ENCODE measurements at places on chromosomes 12 and 14.

GRCh38 chr14:68293404-68293803 is 473.8 kb downstream of the RAD51B start:
- DNase-seq = no peak

GRCh38 chr12:96155781-96156180 is 38.4 kb upstream of the ELK3 start:
- DNase-seq = no peak

GRCh38 chr12:71787580-71787979 is 32.9 kb downstream of the RAB21 start:
- DNase-seq = no peak

GRCh38 chr12:109760031-109760929 is 46.7 kb downstream of the FAM222A start:
- no peak for DNase-seq

DNA sequence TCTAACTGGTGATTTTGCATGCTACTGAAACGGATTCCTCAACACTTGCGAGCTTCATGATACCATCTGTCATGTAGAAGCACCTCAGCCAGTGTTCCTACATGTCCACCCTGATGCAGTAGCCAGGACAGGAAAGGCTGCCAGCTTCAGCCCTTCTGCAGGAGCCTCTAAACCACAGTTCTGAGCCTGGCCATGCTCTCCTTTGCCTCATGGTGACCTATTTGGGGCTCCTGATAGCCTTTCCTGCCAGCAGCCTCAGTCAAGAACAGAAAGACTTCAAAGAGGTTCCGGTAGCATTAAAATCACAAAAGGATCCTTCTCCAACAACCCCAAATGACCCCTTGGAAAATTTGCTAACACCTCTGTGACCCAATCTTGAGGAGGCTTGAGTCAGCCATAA is 96.0 kb downstream of the CNTN1 start:
- DNase-seq = no peak

DNA sequence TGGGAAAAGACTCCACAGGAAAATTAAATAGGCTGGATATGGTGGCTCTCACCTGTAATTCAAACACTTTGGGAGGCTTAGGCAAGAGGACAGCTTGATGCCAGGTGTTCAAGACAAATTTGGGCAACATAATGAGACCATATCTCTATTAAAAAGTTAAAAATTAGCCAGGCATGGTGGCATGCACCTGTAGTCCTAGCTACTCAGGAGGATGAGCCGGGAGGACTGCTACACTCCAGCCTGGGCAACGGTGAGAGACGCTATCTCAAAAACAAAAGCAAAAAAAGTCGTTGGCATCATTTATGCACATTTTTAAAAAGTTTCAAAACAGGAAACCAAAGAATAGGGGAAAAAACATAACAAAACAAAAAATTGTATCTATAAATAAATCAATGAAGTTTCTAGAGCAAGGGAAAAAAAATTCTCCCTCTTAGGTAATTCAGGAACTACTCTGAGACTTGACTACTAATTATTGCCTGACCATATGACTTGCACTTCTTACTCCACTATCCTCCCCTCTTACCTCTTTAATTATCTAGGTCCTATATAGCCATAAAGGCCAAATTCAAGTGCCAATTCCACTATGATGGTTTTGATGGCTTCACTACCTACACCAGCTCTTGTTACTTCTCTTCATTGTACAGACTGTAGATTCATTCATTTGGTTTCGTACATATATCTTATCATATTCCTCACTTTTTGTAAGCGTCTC is 1.6 kb downstream of the METTL3 start:
- no peak for DNase-seq

GRCh38 chr12:130976171-130976720 is 22.5 kb downstream of the ADGRD1 start:
- no peak for DNase-seq

DNA sequence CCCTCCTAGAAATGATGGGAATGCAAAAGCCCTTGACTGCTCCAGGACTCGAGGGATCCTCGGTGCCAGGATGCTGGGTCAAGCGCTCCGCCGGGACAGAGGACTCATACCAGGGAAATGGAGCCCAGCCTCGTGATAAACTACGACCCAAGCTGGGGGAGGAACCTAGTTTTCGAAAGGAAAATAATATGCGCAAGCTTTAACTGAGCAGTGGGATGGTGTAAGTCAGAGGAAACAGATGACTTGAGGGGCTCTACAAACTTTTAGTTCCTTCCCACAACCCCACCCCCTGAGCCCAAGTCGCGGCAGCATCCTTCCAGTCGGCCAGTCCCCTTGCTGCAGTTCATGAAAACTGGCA is 654 bp upstream of the SUPT16H start:
- DNase-seq = no peak

DNA sequence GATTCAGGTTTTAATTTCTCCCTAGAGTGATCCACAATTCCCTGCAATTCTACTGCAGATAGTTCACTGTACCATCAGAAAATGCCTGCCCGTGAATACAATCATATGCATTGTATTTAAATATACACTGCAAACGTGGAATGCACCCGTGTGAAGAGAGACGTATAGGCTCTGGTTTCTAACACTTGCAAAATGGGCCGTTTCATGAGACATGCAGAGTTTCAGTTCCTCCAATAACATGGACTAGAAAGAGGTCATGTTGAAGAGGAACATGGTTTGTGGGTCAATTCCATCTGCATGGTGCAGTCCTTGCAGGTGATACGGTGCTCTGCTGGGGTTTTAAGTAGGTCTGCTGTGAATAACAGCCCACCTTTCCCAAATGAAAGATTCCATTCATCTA is 373.3 kb downstream of the TMEM132D start:
- DNase-seq = no peak

DNA sequence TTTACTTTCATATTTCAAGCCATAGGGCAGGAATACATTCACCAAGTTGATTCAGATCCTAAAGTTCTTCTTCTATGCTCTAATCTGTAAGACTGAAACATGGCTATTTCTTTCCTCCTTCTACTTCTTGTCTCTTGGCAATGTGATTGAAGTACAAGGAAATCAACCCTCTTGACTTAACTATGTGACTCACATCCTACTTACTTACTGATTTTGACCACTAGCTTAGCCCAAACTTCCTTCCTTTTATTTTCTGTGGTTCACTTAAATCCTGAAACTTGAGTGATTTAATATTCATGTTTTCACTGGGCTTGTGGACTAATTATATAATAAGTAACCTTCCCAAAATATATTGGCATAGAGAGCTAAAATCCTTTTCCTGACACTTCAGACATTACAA is 111.2 kb upstream of the NOVA1 start:
- DNase-seq = no peak

GRCh38 chr12:125544960-125545359 is 479.7 kb downstream of the AACS start:
- DNase-seq = no peak

DNA sequence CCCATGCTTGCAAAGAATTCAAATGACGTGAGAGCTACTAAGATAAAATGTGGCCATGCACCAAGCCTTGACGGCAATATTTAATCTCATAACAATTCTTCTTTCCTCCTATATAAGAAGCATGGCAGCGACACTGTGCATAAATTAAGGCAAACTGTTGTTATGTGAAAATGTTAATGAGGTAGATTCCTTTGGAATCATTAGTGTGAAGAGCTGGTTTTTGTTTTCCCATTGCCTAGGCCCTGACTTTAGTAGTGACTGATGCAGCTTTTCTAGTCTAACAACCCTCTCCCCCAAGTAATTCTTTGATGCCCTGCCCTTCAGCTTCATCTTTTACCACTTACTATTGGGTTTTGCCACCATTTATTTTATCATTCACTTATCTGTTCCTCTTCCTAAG is 10.6 kb upstream of the PSEN1 start:
- no peak for DNase-seq

DNA sequence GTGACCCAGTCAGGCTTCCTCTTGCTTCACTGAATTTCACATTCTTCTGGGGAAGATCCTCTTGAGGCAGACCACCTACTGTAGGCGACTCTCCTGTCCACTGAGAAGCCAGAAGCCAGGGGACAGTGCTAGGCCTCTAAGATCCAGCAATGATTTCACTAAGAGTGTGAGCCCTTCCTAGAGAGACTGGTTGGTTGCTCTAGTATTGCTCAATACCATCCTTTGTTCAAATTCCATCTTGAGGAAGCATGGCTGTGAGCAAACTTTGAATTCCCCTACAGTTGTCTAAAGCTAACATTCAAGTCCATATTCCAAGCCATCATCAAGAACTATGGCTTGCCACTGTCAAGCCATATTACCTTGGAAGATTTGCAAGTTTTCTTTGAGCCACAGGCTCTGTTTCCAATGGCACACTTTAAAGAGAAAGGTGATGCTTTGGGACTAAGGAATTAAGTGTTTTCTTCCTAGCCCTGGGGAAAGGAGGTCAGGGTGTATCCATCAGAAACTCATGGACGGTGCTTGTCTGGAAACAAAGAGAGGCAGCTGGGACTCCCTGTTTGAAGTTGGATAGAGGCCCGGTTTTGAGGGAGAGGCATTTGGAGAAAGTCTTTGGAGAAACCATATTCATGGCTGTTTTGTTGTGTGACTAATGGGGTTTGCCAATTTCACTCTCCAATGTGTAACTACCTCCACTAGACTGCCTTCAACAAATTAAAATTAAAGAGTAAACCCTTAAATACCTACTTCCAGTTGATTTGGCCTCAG is 1217.9 kb downstream of the VRK1 start:
- DNase-seq = no peak

- DNase-seq = no peak
Observed at GRCh38 chr12:16560273-16560672, 45.7 kb downstream of the LMO3 start.

DNA sequence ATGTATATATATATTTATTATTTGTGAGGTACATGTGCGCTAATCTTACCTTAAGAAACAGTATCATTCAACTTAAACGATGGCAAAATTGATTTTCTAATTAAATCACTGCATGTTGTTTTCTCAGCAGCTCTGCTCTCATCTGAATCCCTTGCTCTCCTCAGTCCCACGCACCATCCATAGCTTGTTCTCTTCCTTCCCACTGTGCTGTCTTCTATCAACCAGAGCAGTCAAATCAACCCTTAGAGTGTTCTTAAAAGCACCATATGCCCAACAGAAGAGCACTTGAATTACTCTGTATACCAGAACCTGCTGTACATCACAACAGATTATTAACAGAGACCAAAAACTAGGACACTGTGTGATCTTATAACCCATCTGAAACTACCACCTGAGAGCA is 209.4 kb upstream of the G2E3 start:
- DNase-seq = no peak

GRCh38 chr12:28459481-28459880 is 269.2 kb downstream of the CCDC91 start:
- DNase-seq = no peak

DNA sequence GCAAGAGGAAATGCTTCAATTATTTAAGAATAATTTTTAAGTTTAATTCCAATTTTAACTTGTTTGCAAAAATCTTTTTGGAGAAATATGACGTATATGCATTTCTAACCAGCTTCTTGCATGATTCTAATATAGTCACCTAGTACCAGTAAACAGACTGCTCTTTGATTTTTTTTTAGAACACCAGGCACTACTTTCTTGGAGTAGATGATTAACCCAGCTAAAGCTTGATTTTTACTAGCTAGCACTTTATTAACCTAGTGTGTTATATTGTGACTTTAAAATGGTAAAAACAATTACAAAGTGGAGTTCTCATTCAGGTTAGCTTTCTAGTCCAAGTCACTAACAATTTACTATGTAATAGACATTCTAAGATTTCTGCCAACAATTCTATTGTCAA is 32.6 kb upstream of the FGD4 start:
- DNase-seq = no peak

DNA sequence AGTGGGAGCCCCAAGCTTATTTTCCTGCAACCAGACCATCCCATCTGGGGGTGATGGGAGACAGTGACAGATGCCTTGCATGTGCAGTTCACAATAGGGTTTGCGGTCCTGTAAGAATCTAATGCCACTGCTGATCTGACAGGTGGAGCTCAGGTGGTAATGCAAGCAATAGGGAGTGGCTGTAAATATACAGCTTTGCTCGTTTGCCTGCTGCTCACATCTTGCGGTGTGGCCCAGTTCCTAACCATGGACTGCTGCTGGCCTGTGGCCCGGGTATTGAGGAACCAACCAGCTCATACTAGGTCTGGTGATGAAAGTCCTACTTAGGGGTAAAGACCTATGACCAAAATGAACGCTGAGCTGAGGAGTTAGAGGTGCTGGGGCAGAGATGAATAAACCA is 36.1 kb upstream of the CCDC88C start:
- DNase-seq = no peak

DNA sequence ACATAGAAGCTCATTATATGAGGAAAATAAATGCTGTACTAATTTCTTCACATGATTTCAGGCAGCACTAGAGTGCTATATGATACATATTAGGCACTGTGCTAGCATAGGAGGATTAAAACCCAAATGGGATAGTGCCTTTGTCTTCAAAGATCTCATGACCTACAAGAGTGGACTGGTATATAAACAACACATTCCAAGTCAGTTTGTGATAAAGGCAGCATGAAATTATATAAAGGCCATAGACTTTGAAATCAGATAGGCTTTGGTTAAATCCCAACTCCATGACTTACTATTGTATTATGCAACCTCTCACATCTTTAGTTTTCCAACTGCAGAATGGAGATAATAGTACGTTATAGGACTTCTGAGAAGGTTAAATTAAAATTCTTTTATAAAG is 179.7 kb downstream of the RAD51B start:
- DNase-seq = no peak

GRCh38 chr14:77186911-77187648 is 5.5 kb downstream of the TMEM63C start:
- no peak for DNase-seq

DNA sequence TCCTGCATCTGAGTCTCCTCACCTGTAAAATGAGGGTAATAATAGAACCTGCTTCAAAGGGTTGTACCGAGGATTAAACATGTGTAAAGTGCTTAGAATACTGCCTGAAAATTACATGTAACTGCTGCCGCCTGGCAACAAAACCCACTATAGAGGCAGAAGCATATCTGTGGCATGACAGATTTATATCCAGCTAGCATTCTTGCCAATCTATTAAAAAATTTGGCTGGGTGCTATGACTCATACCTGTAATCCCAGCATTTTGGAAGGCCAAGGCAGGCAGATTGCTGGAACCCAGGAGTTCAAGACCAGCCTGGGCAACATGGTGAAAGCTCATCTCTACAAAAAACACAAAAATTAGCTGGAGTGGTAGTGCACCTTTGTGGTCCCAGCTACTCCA is 16.4 kb upstream of the KSR2 start:
- DNase-seq = no peak
